Left ventricle myocardium inferior (tissue), 1 donor: ENCODE measurements at places on chromosomes 3 and 15. TPM values are rescaled to one million over a fixed set of nuclear protein-coding genes. Genes with fewer than 3 reads are reported as not detected.

DNA sequence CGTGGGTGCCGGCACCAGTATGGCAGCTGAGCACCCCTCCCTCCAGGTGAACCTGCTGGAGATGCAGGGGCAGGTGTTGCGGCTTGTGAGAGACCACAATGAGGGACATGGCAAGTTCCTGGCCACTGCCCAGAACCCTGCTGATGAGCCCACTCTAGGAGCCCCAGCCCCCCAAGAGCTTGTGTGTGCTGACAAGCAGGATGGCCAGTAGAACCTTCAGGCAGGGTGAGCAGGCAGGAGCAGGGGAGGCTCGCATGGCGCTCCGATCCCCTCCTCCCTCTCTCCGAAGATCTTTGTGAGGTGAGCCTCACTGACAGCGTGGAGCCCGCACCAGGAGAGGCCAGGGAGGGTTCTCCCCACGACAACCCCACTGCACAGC is 29.8 kb downstream of the NGRN start:
- no peak for DNase-seq

- no peak for DNase-seq
These were observed 565.9 kb upstream of the CCDC54 start for GRCh38 chr3:106811376-106811775.

GRCh38 chr3:136381051-136381450 is 130.9 kb downstream of the PCCB start:
- no peak for DNase-seq

- no peak for DNase-seq
These were observed 87.8 kb downstream of the C3orf85 start for GRCh38 chr3:109224333-109224732.

GRCh38 chr15:100602064-100602822 is at the start of the genes ASB7 and LINS1:
ASB7 (plus strand) TSS chr15:100602589; CDS start chr15:100612217, 9,628 bp downstream.
LINS1 (minus strand) TSS chr15:100602184; CDS start chr15:100580842, 21,342 bp downstream.
- DNase-seq, result peak; percentile 100

Gene UNC13C
- total RNA-seq, result 0.22 TPM

Gene SPINT1
- 0.55 TPM for total RNA-seq
